Karpas-422 (cell line): ENCODE measurements at places on chromosomes 11 and 22.

DNA sequence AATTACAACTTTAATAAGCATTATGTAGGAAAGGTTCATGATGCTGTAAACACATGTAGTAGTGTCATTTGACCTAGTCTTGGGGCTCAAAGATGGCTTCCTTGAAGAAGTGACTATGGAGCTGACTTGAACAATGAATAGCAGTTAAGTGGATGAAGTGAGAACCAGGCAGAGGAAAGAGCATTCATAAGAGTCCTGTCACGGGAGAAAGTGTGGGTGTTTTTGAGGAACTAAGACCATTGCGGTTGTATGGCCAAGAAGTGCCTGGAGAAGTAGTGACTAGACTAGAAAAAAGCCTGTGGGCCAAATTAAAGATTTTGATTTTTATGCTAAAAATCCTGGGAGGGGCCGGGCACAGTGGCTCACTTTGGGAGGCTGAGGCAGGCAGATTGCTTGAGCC lies 7.2 kb upstream of the IL18BP start:
- DNase-seq: no peak

DNA sequence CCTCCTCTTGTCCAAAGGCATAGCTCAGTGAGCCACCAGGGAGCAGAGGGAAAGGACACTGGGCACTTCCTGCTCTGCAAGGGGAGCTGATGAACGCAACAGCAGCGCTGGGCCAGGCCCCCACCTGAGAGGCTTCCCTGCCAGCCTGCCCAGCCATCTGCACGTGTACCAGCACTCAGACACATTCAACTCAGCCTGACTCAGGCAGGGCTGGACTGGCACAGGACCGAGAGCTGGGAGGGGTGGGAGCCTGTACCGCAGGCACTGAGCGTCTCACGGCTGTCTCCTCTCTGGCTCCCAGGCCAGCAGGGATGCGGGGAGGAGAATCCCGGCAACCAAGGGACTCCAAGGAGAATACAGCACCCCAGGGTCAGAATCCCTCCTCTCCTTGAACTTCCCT lies 411.8 kb downstream of the CTTN start:
- no peak for DNase-seq

DNA sequence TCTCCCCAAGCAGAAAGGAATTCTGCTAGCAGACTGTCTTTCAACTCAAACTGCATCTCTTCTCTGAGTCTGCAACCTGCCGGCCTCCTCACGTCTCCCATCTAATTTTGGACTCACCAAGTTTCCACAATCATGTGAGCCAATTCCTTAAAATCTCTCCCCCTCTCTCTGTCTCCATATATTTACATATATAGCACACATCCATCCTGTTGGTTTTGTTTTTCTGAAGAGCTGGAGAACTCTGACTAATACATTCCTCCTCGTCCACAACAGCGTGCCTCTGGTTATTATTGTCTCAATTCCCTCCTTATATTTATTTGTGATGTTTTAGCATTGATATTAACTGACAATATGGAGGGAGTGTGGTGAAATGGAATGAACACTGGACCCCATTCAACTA lies 29.6 kb upstream of the FJX1 start:
- no peak for DNase-seq

DNA sequence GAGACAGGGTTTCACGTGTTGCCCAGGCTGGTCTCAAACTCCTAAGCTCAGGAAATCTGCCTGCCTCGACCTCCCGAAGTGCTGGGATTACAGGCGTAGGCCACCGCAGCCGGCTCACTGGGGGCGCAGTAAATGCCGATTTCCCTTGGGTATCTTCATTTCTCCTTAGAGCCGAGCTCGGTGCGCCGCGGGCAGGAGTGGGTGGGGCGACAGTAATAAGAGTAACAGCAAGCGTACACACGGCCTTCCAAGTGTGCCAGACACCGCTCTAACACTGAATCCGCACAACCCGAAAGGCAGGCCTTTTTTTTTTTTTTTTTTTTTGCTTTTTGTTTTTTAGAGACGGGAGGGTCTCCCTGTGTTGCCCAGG lies 500 bp upstream of the ADSL start:
- peak; percentile 90 for DNase-seq

DNA sequence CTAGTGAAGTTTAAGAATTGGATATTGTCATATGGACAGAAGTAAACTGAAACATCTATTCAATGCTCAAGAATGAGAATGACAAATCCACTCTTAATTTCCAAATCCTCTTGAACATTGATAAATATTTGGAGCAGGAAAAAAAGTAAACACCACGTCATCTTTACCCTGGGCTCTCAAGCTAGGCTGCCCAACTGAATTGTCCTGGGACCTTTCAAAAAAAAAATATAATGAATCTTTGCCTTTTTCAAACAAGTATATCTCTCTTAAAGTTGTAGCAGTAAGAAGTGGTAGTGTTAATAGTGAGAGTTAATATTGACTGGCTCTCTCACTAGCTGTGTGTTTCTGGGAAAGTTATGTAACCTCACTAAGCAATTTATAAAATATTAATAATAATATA lies 374.3 kb downstream of the LRRC4C start:
- no peak for DNase-seq

- no peak for DNase-seq
Observed at GRCh38 chr22:45866646-45867117, 110.3 kb downstream of the WNT7B start.

GRCh38 chr11:11708256-11708655 lies 86.5 kb upstream of the GALNT18 start:
- peak; percentile 71 for DNase-seq
